ENCODE measurements at places on chromosomes 12 and 14. TPM values are rescaled to one million over a fixed set of nuclear protein-coding genes. Genes with fewer than 3 reads are reported as not detected.

The TXNRD1 gene
- 161 TPM for total RNA-seq

The TAS2R42 gene
- not detected for total RNA-seq

The PLEKHG7 gene
- not detected for total RNA-seq

The GSC gene
- not detected for total RNA-seq

The EXOC3L4 gene
- 4.2 TPM for total RNA-seq

The BRI3BP gene
- 8.2 TPM for total RNA-seq

The CBLN3 gene
- 2.9 TPM for total RNA-seq

DNA sequence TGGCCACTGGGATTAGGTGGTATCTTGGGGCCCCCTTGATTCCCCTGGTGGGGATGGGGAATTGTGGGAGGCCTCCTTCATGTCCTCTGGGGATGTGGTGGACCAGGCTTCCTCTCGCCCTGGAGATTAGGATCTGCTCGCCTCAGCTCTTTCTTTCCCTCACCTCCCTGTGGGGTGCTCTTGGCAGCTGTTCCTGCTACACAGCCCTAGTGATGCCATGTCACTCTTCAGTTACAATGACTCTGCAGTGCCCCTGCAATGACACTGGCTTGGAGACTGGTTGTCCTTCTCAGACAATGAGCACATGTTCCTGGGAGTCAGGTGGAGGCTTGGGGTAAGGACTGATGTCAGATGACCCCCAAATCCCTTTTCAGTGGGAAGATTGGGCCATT, 83.9 kb downstream of the ADCK1 start:
- H3K36me3 ChIP-seq, result no peaks in the 10 kb centered on the region
- no peak overlapping the region for H3K27ac ChIP-seq
- no peak overlapping the region for H3K4me3 ChIP-seq
- H3K4me1 ChIP-seq, result no peaks in the 10 kb centered on the region

GRCh38 chr12:39620659-39621658, 1.4 kb upstream of the ABCD2 start:
- no peaks in the 10 kb centered on the region for H3K4me1 ChIP-seq
- peak overlapping the region; percentile 62 for H3K4me3 ChIP-seq
- H3K27me3 ChIP-seq, result no peaks in the 10 kb centered on the region

DNA sequence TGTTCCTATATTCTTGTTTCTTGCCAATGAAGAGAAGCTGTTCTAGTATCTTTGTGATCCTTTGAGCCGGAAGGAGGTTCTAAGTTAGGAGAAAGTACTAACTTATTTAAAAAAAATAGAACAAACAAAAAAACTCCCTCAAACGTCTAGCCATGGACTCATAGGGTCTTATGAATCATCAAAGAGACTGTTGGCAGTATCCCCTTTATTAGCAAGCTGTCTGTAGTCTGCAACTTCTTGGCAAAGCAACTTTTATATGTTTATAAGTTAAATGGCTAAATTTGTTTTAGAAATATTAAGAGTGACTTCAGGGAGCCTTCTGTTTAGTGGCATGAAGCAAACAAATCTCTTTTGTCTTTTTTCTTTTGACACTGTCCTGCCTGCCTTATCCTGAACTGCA, 291.9 kb downstream of the FUT8 start:
- no peaks in the 10 kb centered on the region for H3K4me1 ChIP-seq
- DNase-seq, result no peak
- H3K4me3 ChIP-seq, result no peak overlapping the region
- no peaks in the 10 kb centered on the region for H3K36me3 ChIP-seq
- H3K27ac ChIP-seq, result no peak overlapping the region
- no peaks in the 10 kb centered on the region for H3K27me3 ChIP-seq

- no peak overlapping the region for H3K4me3 ChIP-seq
- H3K4me1 ChIP-seq, result no peaks in the 10 kb centered on the region
- H3K27me3 ChIP-seq, result peaks cover 1% of the 10 kb centered on the region
- no peak overlapping the region for H3K27ac ChIP-seq
- no peaks in the 10 kb centered on the region for H3K36me3 ChIP-seq
Observed at GRCh38 chr12:131842169-131842568, 14.0 kb downstream of the MMP17 start.

DNA sequence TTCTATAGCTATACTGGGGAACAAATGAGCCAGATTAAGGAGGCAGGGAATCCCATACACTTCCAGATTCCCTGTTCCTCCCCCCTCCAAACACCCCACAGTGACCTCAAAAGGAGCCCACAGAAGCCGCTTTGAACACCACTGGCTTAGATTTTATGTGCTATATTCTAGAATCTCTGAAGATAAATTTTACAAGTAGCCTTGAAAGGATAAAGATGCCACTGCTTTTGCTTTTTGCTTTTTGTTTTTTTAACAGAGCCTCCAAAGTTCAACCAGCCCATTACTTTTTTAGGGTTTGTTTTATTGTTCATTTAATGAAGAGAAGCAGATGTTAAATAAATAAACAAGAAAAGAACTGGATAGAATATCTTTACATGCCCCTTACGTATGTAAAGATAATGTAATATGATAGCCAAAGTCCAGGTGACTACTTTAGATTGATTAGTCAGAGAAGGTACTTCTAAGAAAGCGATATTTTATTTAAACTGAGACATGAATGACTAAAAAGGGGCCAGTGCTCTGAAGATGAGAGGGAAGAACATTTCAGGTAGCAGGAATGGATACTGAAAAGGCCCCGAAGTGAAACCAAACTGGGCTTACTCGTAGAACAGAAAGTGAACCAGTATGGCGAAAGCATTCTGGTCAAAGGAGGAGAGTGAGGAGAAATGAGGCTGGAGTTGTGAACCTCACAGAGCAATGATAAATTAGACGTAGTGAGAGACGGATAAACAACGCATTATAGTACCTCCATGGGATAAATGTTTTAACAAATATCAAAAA, 44.6 kb downstream of the DUSP6 start:
- no peaks in the 10 kb centered on the region for H3K36me3 ChIP-seq
- H3K4me1 ChIP-seq, result no peaks in the 10 kb centered on the region
- H3K4me3 ChIP-seq, result no peak overlapping the region
- H3K27ac ChIP-seq, result no peak overlapping the region

All from upper lobe of right lung (tissue), 1 donor.